ENCODE measurements at places on chromosomes 2 and 18.

- no peak for DNase-seq
Observed at GRCh38 chr2:181471783-181472182, 14.6 kb downstream of the ITGA4 start.

DNA sequence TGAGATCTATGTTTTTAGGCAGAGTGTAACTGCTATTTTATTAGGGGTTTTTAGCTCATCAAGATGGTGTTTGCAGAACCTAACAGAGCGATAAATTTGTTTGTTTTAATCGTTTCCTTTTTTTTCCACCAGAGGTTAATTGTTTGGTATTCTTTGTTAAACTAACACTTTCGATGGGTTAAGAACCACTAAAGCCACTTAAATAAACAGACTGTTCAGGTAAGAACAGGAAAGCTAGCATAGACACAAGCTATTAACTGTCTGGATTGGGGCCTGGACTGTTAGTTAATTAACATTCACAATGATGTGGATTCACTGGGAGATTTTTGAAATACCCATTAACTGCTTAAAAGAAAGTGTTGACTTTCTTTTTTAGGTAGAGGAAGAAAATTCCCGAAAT, 209.0 kb upstream of the COPS8 start:
- DNase-seq, result no peak

DNA sequence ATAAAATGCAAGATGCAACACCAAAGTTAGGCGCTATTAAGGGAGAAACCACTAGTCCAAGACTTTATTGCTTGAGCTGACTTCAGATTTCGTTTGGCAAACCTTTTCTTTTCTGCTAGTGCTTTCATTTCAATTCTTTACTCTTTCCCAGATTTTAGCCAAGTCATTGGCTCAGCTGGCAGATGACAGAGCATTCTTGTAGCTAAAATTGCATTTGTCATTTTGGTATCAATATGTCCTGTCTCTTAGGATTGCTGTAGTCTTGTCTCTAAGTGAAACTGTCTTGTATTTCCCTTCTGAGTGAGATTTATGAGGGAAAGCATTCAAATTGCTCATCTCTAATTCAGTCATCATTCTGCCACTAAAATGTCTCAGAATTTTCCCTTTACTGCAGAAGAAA, 335.1 kb downstream of the METTL4 start:
- DNase-seq, result no peak

GRCh38 chr2:177474998-177475397, 82.4 kb downstream of the AGPS start:
- no peak for DNase-seq

All from MM.1S (cell line).